ENCODE measurements at places on chromosomes 11 and 22. TPM values are rescaled to one million over a fixed set of nuclear protein-coding genes. Genes with fewer than 3 reads are reported as not detected.

DERL3 gene
- 1.1 TPM for total RNA-seq

GRCh38 chr22:38792833-38793232 is 1.1 kb downstream of the DNAL4 start:
- peaks cover 16% of the 10 kb centered on the region for H3K4me1 ChIP-seq
- no peak for DNase-seq
- peak overlapping the region; percentile 82 for H3K27ac ChIP-seq
- H3K4me3 ChIP-seq: no peak overlapping the region

- DNase-seq: no peak
- H3K27ac ChIP-seq: no peak overlapping the region
- no peak overlapping the region for H3K4me3 ChIP-seq
- no peaks in the 10 kb centered on the region for H3K4me1 ChIP-seq
These were observed 167.5 kb downstream of the KIRREL3 start for GRCh38 chr11:126833065-126833464.

DNA sequence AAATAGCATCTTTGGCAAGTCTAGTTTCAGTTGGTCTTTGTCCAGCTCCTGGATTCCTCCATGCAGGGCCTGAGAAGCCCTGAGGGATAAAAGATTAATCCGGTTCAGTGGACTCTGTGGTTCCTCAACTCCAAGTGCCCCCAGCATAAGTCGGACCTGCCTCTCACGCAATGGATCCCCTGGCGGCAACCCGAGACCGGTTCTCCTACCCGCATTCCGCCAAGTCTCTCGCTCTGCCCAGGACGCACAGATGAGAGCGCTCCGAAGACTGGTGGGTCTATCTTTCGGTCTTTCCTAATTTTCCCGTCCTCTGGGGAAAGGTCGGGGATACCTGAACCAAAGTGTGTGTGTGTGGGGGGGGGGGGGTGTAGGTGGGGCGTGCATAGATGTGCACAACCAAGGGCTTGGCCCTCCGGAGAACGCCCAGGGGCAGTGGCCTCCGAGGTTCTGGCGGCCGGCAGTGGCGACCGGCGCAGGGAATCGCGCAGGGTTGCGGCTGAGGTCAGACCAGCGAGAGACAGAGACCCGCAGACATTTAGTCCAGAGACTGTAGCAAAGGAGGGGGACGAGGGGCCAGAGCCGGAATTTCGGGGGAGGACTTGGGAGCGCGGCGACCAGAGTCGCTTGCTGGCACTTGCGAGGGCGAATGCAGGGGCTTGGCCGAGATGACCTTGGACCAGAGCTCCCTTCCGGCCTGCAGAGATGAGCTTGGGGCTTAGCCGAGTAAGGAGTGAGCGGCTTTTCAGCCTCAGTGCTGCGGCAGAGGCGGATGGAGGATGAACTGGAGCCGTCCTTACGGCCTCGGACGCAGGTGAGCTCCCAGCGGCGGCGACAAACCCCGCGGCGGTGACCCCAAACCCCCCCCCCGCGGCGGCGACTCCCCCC is 712 bp upstream of the SLC2A11 start:
- peaks cover 18% of the 10 kb centered on the region for H3K4me1 ChIP-seq
- peak overlapping the region; percentile 84 for H3K4me3 ChIP-seq
- no peaks in the 10 kb centered on the region for H3K27me3 ChIP-seq
- no peak for DNase-seq
- peak overlapping the region; percentile 94 for H3K27ac ChIP-seq

DNA sequence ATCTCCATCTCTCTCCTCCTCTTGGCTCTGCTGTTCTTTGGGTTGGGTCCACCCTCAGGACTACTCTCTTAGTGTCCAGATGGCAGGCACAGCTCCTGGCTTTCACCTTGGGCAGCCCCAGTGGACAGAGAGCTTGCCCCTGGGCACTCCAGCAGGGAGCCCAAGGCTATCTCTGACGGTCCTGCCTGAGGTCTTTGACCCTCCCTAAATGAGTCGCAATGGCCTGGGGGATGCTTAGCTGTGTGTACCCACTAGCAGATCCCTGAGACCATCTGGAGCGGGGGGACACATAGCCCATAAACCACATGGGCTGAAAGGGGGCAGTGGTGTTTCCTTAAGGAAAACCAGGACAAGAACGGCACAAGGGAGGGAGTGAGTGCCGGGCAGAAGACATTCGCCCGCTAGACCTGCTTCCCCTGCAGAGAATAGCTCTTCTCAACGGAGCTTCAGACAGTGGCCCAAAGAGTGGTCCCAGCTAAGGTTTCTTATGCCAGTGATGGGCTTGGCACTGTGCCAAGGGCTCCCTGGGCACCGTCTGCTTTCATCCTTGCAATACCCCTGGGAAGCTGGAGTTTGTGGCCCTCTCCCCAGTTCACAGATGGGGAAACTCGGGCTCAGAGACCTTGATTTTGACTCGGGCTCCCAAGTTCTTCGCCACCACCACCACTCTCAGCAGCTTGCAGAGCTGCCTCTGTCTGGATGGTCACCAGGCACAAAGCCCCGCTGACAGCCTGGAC is 53.9 kb upstream of the ANO1 start:
- no peaks in the 10 kb centered on the region for H3K4me1 ChIP-seq
- H3K27me3 ChIP-seq: no peaks in the 10 kb centered on the region
- H3K27ac ChIP-seq: no peak overlapping the region
- H3K36me3 ChIP-seq: no peaks in the 10 kb centered on the region

DNA sequence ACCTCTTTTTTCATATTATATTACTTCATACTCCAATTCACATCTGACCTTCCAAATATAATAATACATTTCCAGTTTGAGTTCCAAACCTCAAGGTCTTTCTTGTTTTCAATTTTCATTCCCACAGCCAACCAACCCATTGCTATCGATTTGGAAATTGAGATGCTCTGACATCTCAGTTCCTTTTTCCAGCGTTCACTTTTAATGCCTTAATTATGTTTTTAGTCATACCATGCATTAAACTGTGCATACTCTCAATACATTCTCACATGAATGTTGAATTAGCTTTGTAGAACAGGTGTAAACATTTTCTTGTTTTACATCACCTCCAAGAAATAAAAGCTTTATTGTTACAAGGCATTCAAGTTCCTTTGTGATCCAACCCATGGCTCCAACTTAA is 294.2 kb upstream of the ANO3 start:
- no peaks in the 10 kb centered on the region for H3K27me3 ChIP-seq
- no peaks in the 10 kb centered on the region for H3K36me3 ChIP-seq
- H3K4me1 ChIP-seq: no peaks in the 10 kb centered on the region
- H3K27ac ChIP-seq: no peak overlapping the region
- H3K4me3 ChIP-seq: no peak overlapping the region
- DNase-seq: no peak

USP35 gene
- total RNA-seq: 6.1 TPM

DNA sequence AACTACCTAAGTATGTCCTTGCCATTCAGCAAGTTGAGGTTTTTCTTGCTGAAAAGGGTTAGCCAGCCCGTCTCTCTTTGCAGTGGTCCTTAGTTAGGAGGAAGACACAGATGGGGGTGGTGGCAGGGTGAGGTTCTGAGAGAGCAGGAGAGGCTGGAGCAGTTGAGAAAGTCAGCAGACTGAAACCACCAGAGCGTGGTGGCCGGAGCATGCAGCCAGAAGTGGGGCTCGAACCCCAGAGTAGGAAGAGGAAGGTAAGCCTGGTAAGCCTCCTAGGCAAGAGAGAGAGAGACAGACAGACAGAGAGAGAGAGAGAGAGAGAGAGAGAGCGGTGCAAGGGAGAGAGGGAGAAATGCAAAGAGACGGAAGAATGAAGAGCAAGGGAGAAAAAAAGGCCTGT is 9.2 kb upstream of the SCN4B start:
- H3K4me1 ChIP-seq: peaks cover 13% of the 10 kb centered on the region
- no peaks in the 10 kb centered on the region for H3K27me3 ChIP-seq

GRCh38 chr22:45742866-45743450 is 71.3 kb downstream of the ATXN10 start:
- peak overlapping the region; percentile 63 for H3K27ac ChIP-seq
- peak; percentile 70 for DNase-seq
- H3K4me3 ChIP-seq: no peak overlapping the region
- H3K4me1 ChIP-seq: peaks cover 20% of the 10 kb centered on the region

DNA sequence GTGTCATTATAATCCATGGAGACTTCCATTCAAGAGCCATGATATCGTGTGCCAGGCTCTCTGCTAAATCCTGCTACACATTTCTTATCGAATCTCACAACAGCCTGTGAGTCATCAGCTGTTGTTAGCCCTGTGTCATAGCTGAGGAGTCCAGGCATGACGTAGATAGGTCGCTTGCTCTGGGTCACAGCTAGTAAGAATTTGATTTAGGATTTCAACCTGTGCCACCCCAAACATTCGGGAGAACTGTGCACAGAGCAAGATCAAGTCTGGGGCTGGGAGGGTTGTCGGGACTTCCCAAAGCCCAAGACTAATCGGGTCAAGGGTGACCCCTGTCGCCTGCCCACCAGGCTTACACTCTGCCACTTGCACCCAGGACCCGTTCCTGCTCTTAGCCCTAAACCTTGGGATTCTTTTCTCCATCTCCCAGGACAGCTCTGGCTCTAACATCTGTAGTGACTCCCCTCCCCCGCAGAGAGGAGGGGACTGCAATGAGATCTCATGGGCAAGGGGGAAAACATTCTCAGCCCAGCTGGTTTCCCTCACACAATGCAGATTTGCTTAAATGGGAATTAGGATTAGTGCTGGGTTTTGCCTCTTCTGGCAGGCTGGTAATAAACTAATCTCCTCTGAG is 34.3 kb downstream of the TSPAN18 start:
- no peak overlapping the region for H3K4me3 ChIP-seq
- peaks cover 15% of the 10 kb centered on the region for H3K4me1 ChIP-seq
- H3K27me3 ChIP-seq: no peaks in the 10 kb centered on the region
- H3K36me3 ChIP-seq: no peaks in the 10 kb centered on the region
- peak; percentile 41 for DNase-seq
